ENCODE measurements at places on chromosomes 3 and 15. TPM values are rescaled to one million over a fixed set of nuclear protein-coding genes. Genes with fewer than 3 reads are reported as not detected.

SEMA6D gene
- total RNA-seq, result not detected

- no peak for DNase-seq
These were observed 270.2 kb downstream of the ROBO1 start for GRCh38 chr3:79497447-79498111.

GRCh38 chr3:13715961-13716360, 163.9 kb downstream of the WNT7A start:
- no peak for DNase-seq

BTD gene
- total RNA-seq, result 12.5 TPM

- DNase-seq, result no peak
These were observed 23.6 kb downstream of the UBE2E1 start for GRCh38 chr3:23829242-23829934.

DNA sequence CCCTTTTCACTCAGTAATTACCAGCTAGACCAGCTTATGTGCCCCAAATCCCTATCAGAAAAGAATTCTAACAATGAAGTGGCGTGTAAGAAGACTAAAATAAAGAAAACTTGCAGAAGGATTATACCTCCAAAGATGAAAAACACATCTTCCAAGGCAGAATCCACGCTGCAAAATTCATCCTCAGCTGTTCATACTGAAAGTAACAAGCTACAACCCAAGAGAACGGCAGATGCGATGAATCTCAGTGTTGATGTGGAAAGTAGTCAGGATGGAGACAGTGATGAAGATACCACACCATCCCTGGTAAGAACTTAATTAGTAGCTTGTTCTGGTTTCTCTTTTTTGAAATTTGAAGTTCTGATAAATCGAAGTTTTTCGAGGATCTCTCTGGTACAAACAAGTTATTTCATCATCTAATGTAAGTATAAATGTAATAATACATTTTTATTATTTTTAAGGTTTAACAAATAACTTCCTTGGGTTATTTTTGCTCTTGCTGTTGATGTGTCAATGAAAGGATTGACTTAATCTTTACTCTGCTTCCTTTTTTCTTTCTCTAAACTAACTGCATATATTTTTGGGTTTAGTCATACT, 1.4 kb downstream of the WDR76 start:
- no peak for DNase-seq

- DNase-seq, result no peak
These were observed 749.1 kb downstream of the SQOR start for GRCh38 chr15:46383978-46384377.

GRCh38 chr3:146503461-146504202, 34.3 kb upstream of the PLSCR2 start:
- DNase-seq, result no peak

LIPH gene
- total RNA-seq, result not detected

DNA sequence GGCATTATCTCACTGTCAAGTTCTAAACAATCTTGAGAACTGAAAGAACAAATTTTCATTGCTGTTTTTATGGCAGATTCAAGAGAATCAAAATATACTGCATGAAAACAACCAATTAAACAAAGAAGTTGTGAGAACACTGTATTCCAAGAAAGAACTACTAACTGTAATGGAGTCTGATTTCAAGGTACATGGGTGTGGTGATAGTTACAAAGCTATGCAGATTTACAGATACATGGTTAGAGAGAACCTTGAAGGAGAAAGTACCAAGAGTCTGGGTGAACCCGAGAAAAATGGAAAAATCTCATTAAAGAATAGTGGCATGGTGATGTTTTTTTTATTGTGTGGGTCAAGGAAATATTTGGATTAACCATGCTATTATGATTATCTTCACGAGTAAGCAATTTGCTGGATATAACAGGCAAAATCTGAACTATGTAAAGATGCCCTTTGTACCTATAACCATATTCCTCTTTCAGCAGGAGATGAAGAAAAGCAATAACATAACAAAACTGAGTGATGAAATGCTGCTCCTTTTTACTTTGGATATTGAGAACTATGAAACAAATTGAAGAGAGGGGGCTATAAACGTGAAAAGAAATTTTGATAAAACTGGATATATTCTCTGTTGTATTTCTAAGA, 100.4 kb downstream of the PLSCR2 start:
- DNase-seq, result no peak

DNA sequence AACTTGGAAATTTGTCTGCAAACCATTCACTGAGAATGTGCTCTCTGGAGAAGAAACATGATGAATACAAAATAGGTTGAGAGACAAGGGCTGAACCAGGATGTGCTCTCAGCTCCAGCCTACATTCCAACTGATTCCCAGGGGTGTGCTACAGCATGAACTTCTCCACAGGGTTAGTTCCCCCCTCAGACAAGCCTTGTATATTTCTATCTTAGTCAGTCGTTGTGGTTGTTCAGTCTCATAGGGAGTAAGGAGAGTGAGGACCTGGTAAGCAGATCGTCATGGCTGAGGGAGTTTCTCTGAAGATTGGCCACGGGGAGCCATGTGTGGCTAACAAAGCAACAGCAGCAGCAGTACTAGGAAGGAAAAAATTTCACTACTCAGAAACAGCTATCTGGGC, 919.7 kb upstream of the CADM2 start:
- DNase-seq, result no peak

- no peak for DNase-seq
These were observed 6.5 kb downstream of the CCDC33 start for GRCh38 chr15:74242441-74243185.

DNA sequence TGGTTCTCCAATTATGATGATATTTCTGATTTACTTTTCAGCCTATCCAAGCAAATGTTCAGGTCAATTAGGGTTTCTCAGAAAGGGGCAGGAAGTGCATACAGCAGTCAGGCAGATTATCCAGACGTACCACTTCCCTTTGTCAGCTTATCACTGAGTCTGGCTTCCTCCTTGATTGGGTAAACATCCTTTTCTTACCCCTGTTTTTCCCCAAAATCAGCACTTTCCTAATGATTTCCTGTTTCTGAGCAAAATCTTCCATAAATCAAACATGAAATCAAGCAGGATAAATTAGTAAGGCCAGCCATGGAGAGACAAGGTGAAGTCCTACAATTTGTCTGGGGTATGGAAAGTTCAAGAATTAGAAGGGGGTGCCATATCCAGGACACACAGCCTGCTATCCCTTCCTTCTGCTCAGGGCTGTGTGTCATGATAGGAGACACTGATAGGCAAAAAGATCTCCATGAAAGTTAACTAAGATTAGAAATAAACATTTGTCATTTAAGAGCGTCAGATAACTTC, 29.0 kb downstream of the ADIPOQ start:
- DNase-seq, result peak; percentile 20

- no peak for DNase-seq
These were observed 3.8 kb downstream of the CX3CR1 start for GRCh38 chr3:39275963-39276593.

- no peak for DNase-seq
These were observed 60.2 kb downstream of the NPTN start for GRCh38 chr15:73573037-73573436.

GRCh38 chr3:100756441-100756840, 47.1 kb downstream of the TFG start:
- no peak for DNase-seq

DNA sequence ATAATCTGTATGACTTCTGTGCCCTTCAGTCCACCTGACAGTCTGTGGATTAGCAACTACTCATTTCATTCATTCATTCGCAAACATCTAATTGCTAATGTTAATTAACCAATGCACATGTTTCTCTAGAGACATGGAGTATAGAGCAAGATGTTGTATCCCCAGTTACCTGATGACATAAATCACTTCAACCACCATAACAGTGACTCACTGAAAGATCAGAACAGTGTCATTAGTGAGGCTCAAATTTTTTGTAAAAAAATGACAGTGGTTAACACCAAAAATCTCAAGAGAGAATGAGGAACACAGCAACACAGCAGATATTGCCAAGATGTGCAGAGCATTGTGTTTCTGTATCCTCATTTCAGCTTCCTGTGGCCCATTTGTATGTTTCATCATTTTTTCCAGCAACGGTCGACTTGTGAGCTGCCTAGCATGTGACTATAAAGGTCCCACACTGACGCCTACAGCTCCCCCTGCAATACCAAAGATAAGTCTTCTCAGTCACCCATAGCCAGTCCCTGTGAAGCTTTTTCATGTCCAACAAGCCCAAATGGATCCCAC, 3.7 kb upstream of the PLD1 start:
- peak; percentile 49 for DNase-seq

- no peak for DNase-seq
These were observed 24.1 kb upstream of the NDUFB4 start for GRCh38 chr3:120572027-120572426.
